Choroid plexus epithelial cell (primary cell): ENCODE measurements at places on chromosomes 2 and 18.

DNA sequence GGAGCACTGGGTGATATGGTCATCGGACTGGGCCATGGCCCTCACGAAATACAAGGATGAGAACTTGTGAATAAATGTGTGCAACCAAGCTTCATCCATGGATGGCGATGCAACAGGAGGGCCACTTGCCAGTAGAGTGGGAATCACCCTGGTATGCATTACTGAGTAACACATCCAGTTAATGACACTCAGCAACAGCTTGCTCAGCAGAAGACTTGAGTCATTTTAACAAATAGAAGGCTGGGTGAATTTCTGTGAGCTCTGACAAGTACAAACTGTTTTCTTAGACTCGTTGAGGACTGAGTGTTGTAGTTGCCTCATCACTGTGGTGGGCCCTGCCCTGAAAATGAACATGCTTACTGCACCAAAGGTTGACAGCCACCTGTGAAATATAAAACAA lies 221.6 kb downstream of the NCKAP5 start:
- DNase-seq = peak; percentile 55

- DNase-seq = no peak
Measured at GRCh38 chr2:28399956-28400355, 7.3 kb downstream of the FOSL2 start.

DNA sequence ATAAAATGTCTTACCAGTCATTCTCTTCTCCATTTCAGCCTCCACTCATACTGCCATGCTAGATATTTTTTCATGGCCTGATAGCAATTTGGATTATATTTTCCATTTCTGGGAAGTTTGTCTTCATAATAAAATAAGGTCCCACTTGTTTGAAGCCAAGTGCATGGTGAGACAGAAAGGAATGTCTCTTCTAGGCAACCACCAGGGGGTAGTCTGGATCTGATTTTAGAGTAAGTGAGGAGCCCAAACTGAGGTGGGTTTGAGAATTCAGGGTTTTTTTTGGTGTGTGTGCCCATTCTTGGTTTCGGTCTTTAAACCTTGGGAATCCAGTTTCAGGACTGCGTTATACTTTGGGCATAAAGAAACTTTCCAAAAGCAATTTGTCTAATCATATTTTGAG lies 315.5 kb downstream of the RPRM start:
- peak; percentile 1 for DNase-seq

GRCh38 chr18:3075491-3075890 lies 62.5 kb upstream of the LPIN2 start:
- no peak for DNase-seq

DNA sequence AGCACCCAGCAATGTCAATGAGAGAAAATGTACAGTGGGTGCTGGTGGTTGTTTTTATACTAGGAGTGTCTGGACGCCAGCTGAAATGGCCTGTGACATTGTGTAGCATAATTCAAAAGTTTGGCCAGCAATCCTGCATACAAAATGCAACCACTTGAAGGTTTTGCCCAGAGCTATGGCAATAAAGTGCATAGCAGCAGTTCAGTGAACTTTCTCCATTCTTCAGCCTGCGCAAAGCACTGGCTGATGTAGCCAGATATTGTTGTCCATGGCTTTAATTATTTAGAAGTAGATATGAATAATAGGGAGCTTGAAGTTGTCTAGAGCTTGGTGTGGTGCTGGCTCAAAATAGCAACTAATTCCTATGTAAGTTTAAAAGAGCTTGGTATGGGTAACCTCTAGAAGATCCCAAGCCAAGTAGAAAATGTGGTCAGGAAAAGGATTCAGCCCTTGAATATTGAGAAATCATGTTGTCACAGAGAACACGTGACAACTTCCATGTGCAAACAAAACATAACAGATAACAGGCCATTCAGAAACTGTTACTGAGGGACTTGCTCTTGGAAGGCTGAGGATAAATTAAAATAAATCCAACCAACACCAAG lies 33.3 kb upstream of the PGAP1 start:
- peak; percentile 39 for DNase-seq

DNA sequence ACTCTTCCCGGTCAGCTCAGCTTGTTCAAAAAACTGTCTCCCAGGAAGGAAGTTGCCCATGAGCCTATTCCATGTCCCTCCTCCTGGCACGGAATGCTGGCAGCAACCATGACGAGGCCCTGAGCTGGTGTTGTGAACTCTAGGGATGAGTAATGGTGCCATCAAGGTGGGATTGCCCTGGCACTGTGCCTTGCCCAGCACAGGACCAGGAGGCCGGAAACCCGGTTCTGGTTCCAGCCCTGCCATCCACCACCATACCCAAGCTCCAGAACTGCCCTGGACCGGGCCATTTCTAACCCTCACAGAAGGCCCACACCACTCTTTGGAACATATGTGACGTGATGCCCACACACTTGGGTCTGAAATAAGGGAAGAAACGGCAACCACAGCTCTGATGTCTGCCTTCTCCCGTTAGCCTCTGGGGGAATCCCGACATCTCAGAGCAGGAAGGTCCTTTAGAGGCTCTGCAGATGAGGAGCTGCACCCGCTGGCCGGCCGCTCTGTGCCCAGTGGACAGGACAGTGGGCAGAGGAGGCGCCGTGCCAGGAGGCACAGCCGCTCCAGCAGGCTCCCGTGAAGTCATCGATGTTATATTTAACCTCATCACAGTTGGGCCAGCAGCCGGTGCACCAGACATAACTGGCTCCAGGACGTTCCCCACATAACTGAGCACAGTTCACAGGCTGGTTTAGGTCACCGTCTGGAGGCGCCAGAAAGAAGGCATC lies 462.1 kb upstream of the ID2 start:
- no peak for DNase-seq
